ENCODE measurements at places on chromosomes 16 and 17.

DNA sequence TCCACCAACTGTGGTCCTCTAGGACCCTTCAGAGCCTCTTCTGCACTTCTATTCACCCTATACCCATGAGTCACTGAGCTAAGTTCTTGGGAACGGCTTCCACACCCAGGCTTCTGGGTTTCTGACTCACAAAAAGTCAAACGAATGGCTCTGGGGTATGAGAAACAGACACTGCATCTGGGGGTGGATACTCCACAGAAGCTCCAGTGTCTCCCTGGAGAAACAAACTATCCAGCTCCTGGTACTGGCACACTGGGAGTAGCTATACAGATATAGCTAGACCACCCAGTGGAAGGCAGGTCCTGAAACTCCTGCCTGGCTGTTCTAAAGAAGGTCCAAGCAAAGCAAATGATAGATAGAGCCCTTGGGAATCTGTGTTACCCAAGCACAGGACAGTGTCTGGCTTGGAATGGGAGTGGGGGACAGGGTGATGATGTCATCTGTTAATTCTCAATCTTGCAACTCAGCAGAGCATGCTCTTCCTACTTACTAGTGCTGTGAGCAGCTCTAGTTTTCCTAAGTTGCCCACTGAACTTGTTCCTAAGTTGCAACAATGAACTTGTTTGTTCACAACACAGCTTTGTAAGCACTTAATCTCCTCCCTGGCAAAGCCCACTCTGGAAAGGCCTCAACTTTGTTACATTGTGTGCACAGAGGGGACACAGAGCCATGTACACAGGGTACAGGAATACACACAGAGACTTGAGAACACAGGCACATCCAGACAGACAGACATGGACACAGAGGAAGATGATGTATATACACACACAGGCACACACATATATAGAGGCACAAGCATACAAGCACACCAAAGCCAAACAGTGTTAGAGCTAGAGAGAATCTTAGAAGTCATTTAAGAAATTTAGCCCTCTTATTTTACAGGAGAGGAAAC is 6.7 kb downstream of the MMP28 start:
- DNase-seq, result no peak

- DNase-seq, result no peak
Measured at GRCh38 chr17:34254651-34255380, at the start of gene CCL2. Gene CCL2, plus strand, starts transcription at chr17:34255285. Its CDS starts 65 bp downstream, at chr17:34255350.

DNA sequence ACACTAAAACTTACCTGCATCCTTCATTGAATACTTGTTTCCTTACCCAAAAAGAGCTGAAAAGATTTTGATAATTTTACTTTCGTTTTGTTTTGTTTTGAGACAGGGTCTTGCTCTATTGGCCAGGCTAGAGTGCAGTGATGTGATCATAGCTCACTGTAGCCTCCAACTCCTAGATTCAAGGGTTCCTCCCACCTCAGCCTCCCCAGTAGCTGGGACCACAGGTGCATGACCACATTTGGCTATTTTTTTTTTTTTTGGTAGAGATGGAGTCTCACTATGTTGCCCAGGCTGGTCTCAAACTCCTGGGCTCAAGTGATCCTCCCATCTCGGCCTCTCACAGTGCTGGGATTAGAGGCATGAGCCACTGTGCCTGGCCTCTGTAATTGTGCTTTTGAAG is 10.0 kb upstream of the TCAP start:
- no peak for DNase-seq

DNA sequence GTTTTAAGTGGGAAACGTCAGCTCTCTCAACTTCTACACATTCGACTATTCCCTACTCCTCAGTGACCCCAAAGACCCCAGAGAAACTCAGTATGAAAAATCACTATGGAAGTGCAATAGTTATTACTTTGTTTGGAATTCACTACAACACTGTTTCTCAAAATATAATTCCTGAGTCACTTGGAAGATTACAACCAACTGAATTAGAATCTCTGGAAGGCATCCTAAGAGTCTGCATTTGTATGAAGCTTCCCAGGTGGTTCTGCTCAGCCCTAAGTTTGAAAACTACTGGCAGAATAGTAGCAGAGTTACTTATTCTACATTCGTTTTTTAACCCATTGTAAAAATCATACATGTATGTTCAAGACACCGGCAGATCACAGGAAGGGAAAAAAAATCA is 525.6 kb downstream of the MAF start:
- DNase-seq, result no peak

DNA sequence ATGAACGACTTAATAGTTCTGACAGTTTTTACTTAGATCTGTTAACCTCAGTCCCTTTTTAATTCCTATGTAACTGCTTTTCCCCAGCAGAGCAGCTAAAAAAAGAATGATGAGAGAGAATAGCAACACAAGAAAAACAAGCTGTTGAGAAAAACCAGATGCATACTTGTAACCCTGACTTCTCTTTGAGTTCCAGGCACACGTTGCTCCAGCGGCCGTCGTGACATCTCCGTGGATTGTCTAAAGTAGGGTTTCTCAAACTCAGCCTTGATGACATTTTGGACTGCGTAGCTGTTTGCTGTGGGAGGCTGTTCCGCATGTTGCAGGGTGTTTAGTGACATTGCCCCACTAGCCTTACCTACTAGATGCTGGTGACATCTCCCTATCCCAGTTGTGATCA is 324.0 kb downstream of the SNX29 start:
- no peak for DNase-seq

GRCh38 chr17:16417896-16418684 is 2.7 kb downstream of the TRPV2 start:
- DNase-seq, result no peak

GRCh38 chr17:8798846-8799569 is at the start of gene MFSD6L:
Gene MFSD6L, minus strand, starts transcription at chr17:8799365. Its CDS starts 245 bp downstream, at chr17:8799120.
- DNase-seq, result no peak

GRCh38 chr17:75341784-75342486 is 52.7 kb upstream of the SLC25A19 start:
- no peak for DNase-seq

- no peak for DNase-seq
Measured at GRCh38 chr16:3548445-3548844, 28.8 kb downstream of the NLRC3 start.

DNA sequence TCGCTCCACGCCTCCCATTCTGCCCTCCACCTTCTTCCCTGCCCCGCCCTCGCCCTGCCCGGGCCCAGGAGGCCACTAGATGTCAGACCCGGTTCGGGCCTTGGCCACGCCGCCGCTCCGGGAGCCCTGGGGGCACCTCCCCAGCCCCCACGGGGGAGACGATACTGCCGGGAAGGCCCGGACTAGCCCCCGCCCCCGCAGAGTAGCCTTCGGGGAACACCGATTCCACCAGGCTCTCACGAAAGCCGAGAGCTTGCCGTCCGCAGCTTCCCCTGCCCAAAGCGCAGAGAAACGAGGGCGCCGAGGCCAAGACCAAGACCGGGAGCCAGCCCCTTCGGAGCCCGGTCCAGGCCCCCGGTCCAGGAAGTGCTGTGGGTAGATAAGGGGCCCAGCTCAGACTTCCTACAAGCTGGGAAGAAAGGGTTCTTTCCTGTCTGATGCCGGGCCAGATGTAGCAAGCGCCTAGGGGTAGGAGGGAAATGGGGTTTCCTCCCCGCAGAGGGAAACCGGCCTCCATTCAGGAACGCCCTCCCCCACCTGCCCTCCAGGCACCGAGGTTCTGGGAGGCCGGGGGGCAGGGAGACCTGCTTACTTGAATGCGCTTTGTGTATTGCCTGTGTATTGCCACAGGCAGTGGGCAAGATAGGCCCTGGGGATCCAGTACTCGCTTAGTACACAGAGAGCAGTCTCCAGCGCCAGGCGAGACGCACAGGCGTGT is 806 bp upstream of the CYB561 start:
- DNase-seq, result peak; percentile 48

DNA sequence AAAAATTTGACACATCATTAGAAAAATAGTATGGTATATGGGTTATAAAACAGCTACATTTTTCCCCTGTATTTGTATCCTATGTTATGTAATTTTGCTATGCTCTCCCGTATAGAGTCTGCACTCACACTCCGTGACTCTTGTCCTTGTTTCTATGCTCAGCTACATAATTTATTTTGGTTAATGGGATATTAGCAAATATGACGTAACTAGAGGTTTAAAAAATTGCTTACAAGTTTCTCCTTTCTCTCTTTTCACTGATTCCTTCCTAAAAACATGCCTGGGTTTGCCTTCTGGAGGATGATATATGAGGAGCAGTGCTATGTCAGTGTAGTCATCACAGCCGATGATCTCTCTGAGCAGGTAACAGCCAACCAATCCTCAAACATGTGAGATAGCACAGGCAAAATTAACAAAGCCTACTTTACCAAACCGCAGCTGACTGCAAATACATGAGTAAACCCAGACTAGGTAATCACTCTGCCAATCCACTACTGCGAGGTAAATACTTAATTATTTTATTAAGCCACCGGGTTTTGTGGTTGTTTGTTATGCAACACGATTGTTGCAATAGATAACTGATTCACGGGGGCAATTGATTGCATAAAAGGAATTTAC is 126.9 kb downstream of the KIF2B start:
- DNase-seq, result no peak

GRCh38 chr16:3638916-3639644 is 15.4 kb upstream of the DNASE1 start:
- DNase-seq, result no peak

GRCh38 chr16:64225036-64225435 is 896.8 kb downstream of the CDH11 start:
- DNase-seq, result no peak

DNA sequence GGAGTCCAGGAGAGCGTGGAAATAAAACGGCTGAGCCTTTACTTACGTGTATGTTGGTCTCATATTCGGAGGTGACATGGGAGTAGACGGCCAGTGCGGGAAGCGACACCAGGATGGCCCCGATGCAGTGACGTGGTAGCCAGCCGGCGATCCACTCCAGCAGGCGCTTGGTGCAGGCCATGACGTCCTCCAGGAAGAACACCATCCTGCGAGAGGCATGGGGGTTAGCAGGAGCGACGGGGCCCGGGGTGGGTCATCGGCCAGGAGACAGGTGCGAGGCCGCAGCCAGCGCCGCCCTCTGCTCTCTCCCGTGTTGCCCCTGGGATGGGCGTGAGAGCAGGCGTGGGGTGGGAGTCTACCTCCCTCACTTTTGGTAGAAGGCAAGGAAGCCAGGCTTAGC is 98.6 kb upstream of the CREBBP start:
- DNase-seq, result no peak

DNA sequence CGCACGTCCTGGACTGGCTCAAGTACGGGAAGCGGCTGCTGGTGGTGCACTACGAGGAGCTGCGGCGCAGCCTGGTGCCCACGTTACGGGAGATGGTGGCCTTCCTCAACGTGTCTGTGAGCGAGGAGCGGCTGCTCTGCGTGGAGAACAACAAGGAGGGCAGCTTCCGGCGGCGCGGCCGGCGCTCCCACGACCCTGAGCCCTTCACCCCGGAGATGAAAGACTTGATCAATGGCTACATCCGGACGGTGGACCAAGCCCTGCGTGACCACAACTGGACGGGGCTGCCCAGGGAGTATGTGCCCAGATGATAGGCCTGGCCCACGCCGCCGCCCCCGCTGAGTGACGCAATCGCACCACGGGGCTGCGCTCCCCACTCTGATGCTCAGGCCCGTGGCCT is 50.2 kb downstream of the WSCD1 start:
- DNase-seq, result no peak

DNA sequence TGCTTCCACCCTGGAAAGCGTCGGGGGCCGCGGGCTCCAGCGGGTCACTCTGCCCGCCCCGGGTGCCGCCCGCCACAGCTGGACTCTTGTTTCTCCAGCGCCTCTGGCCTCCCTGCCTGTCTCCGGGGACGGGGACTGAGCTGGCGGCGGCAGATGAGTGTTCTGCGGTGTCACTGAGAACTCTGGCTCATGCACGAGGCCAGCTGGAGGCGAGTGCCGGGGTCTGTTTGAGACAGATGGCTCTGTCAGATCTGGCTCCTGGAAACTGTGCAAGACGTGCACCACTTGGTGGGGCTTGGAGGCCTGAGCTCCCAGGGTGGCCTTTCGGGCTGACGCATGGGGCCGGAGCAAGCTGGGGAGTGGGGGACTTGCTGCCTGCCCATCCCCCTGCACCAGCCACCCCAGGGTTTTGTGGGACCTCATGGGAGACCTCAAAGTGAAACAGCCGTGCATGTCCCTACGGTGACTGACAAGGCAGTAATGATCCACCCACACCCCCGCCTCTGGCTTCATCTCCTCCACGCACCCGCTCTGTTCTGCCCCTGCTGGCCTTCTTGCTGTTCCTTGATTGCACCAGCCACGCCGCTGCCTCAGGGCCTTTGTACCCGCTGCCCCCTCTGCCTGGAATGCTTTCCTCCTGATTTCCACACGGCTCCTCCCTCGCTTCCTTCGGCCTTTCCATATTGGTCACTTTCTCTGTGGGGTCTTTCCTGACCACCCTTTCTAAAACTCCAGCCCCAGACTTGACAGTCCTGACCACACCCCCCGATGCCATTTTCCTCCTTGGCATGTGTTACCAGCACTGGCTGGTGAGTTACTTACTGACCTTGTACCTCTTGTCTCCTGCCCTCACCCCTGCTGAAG is 174.9 kb upstream of the CIBAR2 start:
- no peak for DNase-seq

DNA sequence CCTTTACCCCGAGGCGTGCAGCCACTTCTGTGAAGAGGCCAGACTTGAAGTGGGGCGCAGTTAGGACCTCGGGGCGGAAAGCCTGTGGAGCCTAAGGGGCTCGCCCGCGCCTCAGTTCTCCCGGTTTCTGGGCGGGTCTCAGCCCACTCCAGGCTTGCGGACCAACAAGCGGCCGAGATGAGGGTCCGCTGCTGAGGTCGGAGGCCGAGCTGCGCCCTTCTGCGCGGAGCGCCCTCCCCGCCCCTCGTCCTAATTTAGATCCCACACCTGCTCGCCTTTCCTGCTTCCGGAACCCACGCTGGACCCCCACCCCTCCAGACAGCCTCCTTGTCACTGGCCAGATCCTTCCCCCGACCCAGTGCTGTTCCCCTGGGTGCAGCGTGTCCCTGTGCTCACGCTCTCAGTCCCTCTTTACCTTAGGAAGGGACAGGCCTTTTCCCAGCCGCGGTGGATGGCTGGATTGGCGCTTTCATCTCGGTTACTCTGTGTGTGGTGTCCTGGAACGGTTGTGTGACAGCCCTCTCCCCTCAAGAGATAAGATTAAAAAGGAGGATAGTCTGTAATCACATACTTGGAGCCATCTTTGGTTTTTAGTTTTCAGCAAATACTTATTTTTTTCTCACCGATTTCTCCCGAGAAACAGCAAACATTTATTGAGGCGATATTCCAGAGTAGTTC is 933 bp upstream of the ATXN7L3 start:
- DNase-seq, result no peak
